ENCODE measurements at places on chromosomes 12 and 14.
A peak's percentile ranks its signal among the peaks of the same experiment; 100 is the strongest.

- DNase-seq, result no peak
Observed at GRCh38 chr14:53193193-53193592, 40.1 kb upstream of the DDHD1 start.

DNA sequence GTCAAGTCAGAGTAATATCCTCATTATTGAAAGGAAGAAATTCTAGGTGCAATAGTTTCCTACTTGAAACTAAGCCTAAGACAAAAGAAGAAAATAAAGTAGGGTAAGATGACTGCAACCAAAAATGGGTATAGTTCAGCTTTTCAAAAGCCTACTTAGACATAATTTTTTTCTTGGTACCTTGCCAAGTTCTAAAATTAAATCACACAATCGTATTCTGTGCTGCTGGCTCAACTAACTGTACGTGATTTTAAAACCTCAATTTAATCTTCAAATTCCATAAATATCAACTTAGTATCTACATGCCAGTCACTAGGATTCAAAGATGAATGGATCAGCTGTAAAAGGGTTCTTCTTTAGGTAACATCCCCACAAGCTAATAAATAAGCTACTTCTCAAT, 56.9 kb downstream of the SCAF11 start:
- no peak for DNase-seq

- no peak for DNase-seq
Observed at GRCh38 chr14:39324097-39324496, 90.4 kb downstream of the MIA2 start.

DNA sequence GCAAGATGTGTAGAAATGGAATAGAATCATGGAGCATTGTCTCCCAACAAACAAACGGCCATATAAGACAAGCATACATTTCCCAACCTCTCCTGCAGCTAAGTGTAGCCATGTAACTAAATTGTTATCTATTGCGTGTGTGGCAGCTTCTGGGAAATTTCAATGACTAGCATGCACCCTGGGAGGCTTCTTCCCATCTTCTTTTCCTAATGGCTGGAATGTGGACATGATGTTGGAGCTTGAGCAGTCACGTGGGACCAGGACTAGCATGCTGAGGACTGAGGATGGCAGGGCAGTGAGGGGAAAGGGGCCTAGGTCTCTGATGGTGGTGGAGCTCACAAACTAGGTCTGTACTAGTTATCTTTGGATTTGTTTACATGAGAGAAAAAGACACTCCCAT, 21.7 kb upstream of the CTDSP2 start:
- no peak for DNase-seq

DNA sequence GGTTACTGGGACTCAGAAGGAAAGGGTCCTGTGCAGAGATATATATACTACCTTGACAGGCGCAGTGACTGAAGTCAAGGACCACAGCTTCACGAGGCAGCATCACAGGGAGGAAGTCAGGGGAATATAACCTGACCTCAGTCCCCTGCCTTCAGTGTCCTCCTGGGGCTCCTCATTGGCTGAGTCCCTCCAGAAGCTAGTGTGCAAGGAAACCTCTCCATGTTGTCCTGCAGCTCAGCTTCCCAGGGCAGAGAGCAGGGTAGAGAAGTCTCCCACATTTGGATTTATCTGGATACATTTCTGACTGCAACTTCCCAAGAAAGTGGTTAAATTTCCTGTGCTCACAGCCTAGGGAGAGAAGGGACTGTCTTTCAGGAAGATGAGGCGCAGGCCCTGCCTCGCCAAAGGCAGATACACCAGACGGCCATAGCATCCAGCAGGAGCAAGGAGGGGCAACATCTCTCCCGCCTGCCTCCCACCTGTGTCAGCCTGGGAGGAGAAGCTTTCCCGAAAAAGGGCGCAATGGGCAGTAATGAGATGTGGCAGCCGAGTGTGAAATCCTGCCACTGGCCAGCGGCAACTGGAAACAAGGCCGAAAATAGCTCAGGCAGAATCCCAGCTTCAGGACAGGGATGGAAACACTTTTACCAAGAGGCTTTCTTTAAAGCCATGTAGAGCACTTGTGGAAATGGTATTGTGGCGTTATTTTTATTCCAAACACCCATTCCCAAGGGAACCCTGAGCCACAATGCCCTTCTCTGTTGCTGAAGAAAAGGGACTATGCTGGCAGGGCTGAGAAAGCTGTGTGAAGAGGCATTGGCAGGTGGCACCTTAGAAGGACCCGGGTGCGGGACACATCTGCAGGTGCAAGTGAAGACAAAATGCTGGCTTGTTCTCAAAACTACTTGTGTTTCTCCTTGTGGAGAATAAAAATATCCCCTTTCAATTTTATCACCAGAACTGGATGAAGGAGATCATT, 54.9 kb upstream of the HIF1A start:
- DNase-seq, result no peak

GRCh38 chr14:104547998-104548700, 31.4 kb upstream of the C14orf180 start:
- DNase-seq, result no peak

DNA sequence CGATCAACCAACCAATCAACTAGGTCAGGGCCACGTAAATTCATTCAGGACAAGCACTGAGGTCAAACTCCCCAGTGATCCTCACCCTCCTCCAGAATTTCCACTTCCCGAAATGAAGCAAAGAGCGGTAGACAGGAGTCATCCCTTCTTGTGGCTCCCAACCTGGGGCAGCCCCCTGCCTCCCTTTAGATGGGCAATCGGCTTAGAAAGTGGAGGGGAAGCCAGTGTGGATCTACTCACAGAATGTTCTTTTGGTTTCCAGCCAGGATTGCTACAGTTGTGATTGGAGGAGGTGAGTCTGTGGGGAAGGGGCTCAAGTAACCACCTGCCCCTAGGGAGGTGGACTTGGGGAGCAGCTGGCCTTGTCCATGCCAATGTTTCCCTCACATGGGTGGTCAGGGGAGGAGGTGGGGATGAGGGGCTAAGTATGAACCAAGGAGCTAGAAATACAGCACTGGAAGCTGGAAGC, 4.1 kb downstream of the IFI27 start:
- DNase-seq, result no peak

DNA sequence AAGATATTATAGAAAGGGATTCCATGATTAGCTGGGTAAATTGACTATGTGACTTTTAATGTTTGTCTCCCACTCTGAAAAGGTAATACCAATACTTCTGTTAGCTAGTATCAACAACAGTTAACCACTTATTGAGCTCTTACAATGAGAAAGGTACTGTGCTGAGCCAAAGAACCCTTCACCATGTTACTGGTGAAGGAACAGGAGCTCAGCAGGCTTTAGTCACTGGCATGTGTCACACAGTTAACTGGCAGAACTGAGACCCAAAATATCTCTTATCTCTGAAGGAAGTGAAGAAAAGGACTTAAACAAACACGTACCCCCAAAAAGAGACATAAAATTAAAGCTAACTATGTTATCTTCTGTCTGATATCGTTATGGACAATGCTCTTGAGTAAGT, 170.6 kb downstream of the MED13L start:
- no peak for DNase-seq

DNA sequence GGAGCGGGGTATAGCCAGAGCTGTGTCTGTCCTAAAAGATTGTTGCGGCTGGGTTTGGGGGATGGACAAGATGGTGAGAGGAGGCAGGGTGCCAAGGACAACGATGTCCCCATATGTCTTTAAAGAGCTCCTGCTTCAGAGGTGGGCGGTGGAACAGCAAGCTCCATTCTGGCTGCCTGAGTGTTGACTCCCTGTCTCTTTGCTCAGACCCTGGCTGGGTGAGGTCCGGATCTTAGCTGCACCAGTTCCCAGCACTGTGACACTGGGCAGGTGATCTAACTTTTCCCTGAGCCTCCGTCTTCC, 8.3 kb upstream of the WSCD2 start:
- no peak for DNase-seq

DNA sequence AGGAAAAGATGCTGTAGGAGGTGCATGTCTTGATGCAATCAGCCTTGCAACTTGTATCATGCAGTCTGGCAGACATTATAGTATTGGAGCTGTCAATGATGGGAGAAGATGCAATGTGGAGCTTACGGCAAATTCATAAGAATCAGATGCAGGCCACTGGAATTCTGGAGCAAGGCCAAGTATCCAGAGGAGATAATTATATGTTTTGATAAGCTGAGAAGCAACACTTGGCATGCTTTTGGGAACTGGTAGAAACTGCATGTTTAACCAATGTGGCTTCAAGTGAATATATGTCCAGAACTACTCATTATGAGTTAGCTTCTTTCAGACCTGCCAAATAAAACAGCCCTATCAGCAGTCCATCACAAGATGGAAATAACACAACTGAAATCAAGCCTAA, 249.1 kb upstream of the PPFIA2 start:
- DNase-seq, result no peak

GRCh38 chr12:8987163-8987562, 2.2 kb upstream of the KLRG1 start:
- no peak for DNase-seq

- DNase-seq, result no peak
Observed at GRCh38 chr12:82994117-82994516, 307.4 kb downstream of the TMTC2 start.

DNA sequence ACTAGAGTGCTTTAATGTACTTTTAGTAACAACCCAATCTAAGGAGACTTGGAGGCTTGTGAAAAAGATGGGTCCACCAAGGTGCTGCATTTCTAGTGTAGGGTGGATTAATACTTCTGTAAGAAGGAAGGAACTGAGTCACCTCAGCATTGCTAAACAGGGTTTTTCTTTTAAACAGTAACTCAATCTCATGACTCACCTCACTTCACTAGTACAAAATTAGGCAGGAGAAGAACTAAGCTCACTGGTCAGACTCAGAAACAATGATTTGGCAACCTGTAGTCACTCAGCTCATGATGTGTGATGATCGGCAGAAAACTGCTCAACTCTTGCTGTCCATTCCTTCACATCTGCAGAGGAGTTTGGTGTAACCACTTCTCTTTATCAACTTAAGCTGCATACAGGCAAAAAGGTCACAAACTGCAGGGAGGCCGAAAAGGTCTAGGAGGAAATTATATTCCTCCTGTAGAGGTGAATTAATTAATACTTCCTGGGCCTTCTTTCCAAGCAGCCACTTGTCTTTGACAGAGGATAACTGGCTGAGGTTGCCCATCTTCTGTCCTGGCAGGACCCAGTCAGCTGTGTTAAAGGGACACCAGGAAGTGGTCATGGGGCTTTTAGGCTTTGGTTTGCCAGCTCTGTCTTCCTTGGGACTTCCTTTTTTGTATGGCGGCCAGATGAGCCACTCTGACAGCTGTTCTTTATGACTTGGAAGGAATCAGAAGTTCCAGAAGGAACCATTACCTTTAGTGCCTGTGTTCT, 466.9 kb downstream of the FUT8 start:
- DNase-seq, result no peak

DNA sequence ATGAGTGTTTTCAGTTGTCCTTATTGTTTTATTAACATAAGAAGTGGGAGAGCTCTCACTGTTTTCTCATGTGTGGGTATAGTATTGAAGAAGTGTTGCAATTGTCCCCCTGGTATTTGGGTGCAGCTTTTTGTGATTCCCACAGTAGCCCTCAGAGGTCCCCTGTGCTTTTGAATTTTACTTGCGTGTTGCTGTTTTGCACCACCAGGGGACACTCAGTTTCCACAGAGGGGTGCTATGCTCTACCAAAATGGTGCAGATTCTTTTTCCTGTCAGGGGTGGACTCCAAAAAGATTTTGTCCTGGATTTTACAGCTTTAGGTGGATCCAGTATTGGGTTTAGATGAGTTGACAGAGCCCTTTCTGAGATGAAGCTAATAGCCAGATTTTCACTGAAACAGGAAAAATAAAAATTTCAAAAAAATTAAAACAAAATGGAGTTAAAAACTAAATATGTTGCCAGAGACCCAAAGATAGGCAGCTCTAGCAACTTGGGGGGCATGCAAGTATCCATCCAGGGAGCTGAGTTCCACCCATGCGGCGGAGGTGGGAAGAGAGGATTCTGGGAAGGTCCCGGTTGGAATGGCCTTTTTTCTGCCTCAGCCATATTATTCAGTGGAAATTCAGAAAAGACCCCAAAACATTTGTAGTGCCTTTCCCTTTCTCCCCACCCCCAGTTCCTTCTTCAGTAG, 50.2 kb downstream of the TTLL5 start:
- peak; percentile 47 for DNase-seq

DNA sequence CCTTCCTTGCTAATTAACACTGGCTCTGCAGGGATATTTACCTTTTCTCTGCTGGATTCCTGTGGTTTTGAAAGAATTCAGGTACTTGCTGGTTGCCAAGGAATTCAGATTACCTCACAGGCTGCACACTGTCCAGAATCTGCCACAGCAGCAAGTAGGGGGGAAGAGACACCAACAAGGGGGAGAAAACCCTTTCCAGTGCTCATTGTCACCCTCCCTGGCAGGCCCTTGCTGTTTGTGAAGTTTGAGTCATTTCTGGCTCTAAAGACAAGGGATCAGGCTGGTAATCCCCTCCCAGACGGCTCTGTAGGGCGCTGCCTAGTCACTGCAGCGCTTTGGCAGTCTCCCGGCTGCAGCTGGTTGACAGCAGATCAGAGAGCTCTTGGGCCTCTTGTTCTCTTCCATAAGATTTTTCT, 50.8 kb downstream of the TTLL5 start:
- DNase-seq, result no peak

- DNase-seq, result peak; percentile 18
Observed at GRCh38 chr12:40745386-40745785, 53.1 kb downstream of the CNTN1 start.

DNA sequence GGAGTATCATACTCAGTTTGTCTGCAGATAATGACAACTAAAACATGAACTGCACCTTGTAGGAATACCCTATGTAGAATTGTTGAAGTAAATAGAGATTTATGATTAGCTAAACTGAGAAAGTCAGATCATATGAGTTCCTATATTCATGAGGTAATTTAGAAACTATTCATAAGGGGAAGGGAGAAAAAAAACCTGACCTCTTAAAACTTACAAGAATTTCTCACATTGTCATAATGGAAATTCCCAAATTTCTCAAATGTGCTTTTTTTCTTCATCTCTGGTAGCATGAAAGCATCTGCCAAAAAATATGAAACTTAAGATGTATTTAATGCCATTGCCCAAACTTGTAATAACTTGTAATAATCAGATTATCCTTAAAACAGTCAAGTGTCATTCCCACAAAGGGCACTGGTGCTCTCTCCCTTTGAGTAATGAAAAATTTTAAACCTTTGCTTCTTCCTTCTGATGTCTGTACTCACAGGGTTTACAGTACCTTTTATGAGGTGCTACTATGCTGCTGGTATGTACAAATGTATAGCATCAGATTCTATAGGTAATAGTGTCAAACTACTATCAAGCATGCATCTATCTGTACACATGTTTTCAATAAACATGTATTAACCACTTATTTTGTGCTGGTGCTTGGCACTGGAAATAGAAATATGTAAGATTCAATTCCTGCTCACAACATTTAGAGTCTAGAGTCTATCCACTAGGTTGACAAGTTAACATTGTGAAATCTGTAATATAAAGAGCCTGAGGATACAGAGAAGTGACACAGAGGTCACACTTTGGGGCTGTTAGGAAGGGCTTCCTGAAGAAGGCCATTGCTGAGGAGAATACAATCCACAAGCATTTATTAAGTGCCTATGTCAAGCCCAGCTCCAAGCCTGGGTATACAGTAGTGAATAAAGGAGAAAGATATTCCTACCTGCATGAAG, 17.4 kb upstream of the DRAM1 start:
- no peak for DNase-seq

GRCh38 chr14:102335163-102335562, 15.6 kb downstream of the ZNF839 start:
- no peak for DNase-seq

GRCh38 chr14:104604458-104605449, at the start of gene TMEM179:
TSS of gene TMEM179 (minus strand) at chr14:104604772. CDS start at chr14:104604741, 31 bp downstream.
- DNase-seq, result no peak

- peak; percentile 79 for DNase-seq
Observed at GRCh38 chr14:75175677-75176141, 703 bp downstream of the TMED10 start.

GRCh38 chr12:29655861-29656260, 127.9 kb downstream of the TMTC1 start:
- no peak for DNase-seq
